ENCODE measurements at places on chromosomes 3 and 15.

GRCh38 chr3:183698756-183699155 is 1.2 kb downstream of the YEATS2 start:
- no peak for DNase-seq

GRCh38 chr15:68551296-68551635 is 27.5 kb upstream of the CORO2B start:
- DNase-seq: no peak

- DNase-seq: no peak
Observed at GRCh38 chr3:15339786-15340215, 7.4 kb upstream of the SH3BP5 start.

- no peak for DNase-seq
Observed at GRCh38 chr3:39184968-39185285, 7.5 kb downstream of the XIRP1 start.

- no peak for DNase-seq
Observed at GRCh38 chr3:15955968-15956367, 158.2 kb upstream of the ANKRD28 start.

- no peak for DNase-seq
Observed at GRCh38 chr3:81463781-81464180, 297.7 kb downstream of the GBE1 start.

DNA sequence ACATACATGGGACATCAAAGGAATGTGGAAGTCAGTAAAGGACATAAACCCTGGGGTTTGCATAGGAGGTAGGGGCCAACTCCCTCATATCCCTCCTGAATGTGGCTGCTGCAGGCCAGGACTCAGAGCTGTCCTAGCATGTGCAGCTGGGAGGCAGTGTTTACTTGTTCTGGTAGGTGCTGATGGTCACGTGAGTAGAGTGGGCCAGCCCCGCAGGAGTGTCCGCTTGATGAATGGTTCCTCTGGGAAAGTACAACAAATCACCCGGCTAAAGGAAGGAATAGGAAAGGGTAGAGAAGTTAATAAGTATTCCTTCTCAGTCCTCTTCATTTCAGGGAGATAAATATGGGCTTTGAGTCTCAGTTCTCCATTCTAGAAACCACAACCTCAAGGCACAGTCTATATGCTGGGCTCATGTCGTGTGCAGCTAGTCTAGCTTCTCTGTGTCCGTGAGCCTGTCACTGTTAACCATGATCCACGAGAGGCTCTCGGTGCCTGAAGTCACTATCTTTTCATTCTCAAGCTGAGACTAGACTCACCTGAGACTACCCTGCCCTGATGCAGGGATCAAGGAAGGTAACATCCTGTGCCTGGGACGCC is 17.9 kb downstream of the RIOX2 start:
- DNase-seq: no peak

- no peak for DNase-seq
Observed at GRCh38 chr15:57472861-57473260, 96.6 kb downstream of the CGNL1 start.

- DNase-seq: no peak
Observed at GRCh38 chr15:59994888-59995557, 9.1 kb upstream of the FOXB1 start.

DNA sequence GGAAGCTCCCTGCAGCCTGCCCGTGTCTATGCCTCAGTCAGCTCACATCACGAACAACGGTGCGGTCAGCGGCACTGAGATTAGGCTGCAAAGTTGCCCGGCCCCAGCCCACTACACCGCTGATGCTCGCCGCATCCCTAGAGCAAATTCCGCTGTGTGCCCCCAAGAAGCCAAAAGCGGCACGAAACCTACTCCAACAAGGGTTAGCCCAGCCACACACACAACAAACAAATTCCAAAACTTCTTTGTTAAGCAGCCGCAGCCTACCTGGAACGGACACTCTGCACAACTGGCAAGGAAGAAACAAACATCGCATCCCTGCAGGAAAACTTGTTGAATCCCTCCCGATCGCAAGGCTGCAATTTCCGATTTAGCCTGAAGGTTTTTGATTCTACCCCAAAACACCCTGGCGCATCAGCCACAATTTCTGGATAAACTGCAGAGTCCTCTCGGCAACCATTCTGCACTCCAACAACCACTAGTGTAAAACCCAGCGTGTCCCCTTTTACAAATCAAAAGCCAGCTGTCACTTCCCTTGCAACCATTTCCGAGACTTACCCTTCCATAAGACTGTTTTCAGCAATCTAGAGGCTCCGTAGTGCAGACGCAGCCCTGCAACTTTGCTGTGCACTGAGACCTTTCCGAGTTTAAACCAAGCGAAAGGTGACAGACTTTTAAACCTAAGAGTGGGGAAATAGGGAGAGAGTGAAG is 449 bp downstream of the ROBO1 start:
- no peak for DNase-seq

GRCh38 chr3:111285694-111286093 is 214.1 kb downstream of the NECTIN3 start:
- no peak for DNase-seq

- no peak for DNase-seq
Observed at GRCh38 chr3:177361081-177361938, 164.0 kb upstream of the TBL1XR1 start.

GRCh38 chr15:50176869-50177268 is 5.1 kb upstream of the SLC27A2 start:
- no peak for DNase-seq

DNA sequence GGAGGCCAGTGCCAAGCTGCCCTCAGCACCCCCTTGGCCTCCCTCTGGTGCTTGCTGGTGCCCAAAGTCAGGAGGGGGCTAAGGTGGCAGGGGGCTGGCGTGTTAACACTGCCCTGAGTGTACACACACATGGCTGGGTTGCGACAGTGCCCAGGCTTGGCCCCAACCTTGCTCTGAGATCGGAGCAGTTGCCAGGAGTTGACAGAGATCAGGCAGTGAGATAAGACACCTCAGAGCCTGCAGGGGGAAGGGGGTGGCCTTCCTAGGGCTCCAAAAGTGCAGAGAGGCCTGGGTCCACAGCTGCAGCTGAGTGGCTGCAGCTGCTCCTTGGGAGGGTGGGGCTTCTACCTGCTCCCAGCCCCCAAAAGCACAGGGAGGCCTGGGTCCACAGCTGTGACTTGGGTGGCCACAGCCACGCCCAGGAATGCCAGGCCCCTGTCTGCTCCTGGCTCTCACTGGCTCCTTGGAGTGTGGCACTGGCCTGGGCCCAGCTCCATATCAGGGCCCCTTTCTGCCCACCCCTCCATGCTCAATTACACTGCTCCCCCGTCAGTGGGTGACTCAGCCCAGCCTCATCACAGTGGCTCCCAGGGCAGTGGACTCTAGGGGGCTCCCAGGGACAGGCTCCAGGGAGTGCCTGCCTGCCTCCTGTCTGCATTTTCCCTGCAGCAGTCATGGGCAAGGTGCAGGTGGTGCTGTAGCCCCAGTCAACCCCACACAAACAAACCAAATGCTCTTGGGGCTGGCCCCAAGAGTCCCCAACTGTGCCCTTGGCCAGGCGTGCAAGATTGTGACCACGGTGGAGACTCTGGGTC is 56.4 kb upstream of the C15orf39 start:
- DNase-seq: no peak

- DNase-seq: no peak
Observed at GRCh38 chr15:57333487-57333886, 42.8 kb upstream of the CGNL1 start.

DNA sequence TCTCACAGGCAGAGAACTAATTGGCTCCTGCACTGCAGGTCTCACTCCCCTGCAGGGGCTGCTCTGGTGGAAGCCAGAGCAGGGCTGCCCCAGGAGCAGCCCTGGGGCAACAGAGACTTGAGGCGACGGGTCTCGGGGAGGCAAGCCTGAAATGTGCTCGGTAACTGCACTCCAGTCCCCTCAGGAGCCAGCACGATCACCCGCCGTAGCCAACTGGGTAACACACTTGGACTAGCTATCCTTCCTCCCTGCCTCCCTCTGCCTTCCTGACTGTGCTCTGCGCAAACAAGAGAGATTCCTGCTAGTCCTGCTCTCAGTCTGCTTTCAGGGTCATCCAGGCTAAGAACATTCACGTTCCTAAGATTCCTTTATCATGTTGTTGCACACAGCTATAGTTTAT is 140.7 kb upstream of the NSMCE3 start:
- DNase-seq: no peak
